ENCODE measurements at places on chromosomes 7 and 10.

GRCh38 chr7:155746188-155746587 is 66.1 kb downstream of the SHH start:
- no peak for DNase-seq

- no peak for DNase-seq
These were observed 265.1 kb upstream of the KLF14 start for GRCh38 chr7:130998993-130999602.

DNA sequence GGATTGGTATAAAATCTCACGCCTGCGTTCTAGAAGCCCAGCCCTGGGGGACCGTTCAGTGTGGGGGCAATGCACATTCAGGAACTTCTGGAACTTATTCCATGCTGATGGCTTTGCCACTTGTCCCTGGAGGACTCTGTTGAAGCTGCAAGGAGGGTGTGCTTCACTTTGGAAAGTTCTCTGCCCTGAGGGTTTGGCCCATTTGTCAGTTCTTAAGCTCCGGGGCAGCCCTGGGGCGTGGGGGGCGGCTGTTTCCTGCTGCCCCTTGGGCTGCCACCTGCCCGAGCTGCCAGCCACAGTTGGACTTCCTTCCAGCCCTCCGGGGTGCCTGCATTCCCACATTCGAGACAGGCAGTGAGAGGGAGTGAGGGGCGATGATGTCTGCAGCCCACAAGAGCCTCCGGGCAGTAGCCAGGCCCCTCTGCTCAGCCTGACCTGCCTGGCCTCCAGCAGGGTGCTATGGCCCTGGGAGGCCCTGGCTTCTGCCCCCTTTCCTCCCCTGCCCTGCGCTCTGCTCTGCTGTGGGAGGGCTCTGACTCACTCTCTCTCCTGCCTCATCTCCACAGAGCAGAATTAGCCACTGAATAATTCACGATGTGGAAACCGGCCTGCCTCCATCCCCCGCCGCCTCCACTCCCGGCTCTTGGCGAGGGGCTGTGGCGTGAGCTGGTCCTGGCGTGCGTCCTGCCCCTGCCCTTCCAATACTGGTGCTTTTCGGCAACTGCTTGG is 1.9 kb downstream of the TTYH3 start:
- DNase-seq: no peak

DNA sequence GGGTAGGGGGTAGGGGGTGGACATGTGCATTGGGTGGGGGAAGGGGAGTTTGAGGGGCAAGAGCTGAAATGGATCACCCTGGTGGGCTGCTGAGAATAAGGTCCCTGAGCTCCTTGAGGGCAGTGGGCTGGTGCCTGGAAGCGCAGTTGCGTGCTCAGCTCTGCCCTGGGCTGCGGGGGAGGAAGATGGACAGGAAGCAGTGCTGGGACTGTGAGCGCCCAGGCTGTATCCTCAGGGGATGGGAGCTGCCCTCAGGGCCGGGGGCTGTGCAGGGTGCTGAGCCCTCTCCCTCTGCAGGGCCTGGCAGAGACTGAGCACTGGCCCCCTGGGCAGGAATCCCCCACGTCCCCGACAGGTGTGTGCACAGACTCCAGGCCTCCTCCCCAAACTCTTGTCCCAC is 24.4 kb upstream of the ZNF467 start:
- DNase-seq: no peak

GRCh38 chr10:70782746-70783680 is 2.2 kb downstream of the TBATA start:
- no peak for DNase-seq

DNA sequence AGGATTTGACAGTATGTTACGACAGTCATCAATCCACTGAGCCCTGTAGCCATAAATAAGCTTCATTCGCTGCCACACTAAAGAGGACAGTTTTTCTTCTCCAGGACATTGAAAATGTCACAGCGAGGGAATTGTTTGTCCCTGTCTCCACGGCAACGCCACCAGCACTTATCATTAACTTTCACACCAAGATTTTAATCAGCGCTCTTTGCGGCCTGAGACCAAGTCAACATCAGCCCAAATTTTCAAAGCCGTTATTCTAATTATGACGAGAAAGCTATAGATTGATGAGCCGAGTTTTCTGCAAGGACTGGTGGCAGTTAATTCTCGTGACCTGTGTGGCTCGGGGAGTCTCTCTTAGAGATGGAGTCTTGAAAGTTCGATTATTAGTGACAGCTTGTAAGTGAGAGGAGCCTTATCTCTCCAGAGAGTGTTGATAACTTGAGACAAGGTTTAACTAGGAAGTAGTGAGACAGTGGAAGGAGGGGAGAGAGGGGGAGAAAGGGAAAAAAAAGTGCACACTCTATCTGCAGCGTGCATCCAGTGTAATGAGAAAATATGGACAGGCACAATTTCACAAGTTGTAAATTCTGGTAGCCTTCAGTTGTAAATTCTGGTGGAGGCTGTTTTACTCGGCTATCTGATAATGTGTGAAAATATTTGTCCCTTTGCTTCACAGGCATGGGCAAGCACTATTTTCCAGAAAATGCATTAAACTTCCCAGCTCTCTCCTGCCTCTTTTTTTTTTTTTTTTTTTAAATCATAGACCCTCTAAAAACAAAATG is 473.3 kb downstream of the LRMDA start:
- DNase-seq: no peak

- no peak for DNase-seq
These were observed 120.9 kb downstream of the DLG5 start for GRCh38 chr10:77805676-77806075.

DNA sequence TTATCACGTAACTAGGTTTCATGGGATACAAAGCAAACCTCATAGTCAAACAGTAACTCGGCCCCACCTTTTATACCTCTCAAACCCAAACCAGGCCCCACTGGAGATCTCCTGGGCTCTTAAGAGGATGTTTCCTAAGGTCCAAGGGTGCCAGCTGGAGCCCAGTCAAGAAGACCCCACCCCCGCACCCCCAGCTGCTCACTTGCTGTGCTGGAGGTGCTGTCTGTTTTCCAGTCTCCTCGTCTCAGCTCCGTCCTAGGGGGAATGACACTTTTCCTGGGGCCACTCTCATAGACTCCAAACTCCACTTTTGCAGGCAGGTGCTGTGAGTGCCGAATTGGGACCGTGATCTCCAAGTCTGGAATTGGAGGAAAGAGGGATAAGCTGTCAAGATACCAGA is 22.7 kb upstream of the TM9SF3 start:
- DNase-seq: no peak

GRCh38 chr10:3233486-3233990 is 61.0 kb upstream of the PITRM1 start:
- DNase-seq: no peak

DNA sequence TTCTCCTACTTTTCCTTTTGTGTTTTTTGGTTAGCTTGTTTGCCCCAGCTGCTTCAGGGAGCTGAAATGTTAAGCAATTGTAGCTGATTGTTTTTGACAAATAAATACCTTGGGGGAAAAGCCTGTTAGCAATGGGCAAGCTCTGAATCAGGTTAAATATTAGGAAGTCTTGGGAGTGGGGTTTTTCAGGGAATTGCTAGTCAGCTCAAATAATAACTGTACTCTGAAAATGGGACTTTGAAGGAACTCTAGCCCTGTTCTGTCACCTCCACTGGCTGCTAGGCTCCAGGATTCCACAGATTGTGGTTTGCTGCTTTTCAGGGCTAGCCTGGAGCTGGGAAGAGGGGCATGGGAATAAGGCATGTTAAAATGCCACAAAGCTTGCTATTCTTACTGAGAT is 39.5 kb downstream of the ADK start:
- DNase-seq: no peak

- peak; percentile 46 for DNase-seq
These were observed 55.5 kb upstream of the LHFPL3 start for GRCh38 chr7:104272767-104273384.

- DNase-seq: peak; percentile 28
These were observed 170.3 kb downstream of the PAXIP1 start for GRCh38 chr7:154832557-154833138.

- no peak for DNase-seq
These were observed 22.4 kb upstream of the SEMA3C start for GRCh38 chr7:80941208-80941758.

- no peak for DNase-seq
These were observed 82.3 kb downstream of the C10orf105 start for GRCh38 chr10:71637305-71637704.

DNA sequence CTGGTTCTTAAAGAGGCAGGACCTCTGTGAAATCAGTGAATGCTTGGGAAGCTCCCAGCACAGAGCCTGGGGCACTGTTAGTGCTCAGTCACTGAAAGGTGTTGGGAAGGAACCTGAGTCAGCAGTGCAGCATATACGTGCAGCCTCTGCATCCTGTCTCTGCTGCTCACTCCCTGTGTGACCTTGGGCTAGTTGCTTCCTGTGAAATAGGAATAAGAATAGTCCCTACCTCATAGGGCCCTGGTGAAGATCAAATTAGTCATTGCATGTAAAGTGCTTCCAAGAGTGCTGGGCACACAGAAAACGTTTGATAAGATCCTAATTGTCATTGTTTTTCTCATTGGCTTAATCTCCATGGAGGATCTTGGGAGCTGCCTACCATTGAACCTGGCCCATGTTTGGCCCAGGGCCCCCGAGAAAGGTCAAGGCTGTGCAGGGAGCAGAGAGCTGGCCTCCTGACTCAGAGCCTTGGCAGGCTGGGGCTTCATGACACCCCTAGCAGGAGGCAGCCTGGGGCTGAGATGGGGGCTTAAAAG is 73.3 kb upstream of the COL13A1 start:
- peak; percentile 38 for DNase-seq

- DNase-seq: no peak
These were observed 75.5 kb upstream of the TMEM248 start for GRCh38 chr7:66845379-66846095.

DNA sequence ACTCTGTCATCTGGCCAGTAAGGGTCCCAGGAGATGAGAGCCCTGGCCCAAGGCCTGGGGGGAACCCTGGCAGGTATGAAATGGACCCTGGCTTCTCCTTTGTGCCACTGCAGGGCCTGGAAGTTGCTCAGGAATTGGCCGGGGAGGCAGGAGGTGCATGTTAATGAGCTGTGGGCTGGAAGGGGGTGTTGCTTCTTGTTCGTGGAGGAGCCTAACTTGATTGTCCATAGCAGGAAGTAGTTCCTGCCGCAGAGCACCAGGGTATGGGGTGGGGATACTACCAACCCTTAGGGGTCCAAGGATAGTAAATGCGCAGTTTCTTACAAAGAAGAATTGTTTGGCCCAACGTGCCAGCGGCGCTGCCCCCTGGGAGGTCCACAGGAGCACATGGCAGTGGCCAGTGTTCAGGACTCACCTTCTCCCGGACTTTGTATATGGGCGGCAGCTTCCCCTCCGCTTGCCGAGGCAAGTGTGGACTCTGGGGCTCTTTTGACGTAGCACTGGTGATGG is 21.5 kb downstream of the TEX36 start:
- DNase-seq: peak; percentile 47

- DNase-seq: no peak
These were observed 456.4 kb downstream of the TNS3 start for GRCh38 chr7:47125529-47125928.

DNA sequence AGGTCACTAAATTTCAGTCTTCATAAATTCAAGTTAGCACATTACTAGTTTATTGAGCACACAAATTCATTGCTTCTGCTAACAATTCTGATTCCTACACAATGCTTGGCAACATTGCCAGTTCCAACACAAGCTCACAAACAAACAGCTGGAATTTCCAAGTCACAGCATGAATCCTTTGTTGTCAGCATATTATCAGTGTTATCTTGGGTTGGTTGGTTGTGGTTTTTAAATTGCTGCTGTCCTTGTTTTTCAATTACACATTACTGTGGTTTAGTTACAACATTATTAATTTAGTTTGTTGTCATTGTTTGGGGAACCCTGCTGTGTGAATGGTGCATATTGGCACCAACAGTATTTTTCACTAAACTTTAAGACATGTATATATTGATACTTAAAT is 86.0 kb upstream of the ARID5B start:
- no peak for DNase-seq

DNA sequence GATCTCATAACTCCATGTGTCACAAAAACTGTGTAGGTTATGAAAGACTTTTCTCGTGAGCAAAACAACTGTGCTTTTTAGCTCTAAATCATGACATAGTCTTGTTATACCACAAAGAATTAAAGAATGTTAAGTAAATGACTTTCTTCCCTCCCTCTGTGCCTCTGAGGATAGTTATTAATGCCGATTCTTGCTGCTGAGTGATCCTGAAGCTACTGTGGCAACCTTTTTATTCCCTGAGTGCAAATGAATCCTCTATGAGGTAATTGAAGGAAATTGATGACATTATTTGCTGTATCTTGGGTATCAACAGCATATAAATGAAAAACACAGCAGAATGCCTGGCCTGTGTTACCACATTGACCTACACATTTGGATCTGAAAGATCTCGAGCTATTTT is 142.2 kb upstream of the HDAC9 start:
- no peak for DNase-seq

GRCh38 chr10:79415736-79416577 is 29.5 kb downstream of the ZCCHC24 start:
- no peak for DNase-seq

DNA sequence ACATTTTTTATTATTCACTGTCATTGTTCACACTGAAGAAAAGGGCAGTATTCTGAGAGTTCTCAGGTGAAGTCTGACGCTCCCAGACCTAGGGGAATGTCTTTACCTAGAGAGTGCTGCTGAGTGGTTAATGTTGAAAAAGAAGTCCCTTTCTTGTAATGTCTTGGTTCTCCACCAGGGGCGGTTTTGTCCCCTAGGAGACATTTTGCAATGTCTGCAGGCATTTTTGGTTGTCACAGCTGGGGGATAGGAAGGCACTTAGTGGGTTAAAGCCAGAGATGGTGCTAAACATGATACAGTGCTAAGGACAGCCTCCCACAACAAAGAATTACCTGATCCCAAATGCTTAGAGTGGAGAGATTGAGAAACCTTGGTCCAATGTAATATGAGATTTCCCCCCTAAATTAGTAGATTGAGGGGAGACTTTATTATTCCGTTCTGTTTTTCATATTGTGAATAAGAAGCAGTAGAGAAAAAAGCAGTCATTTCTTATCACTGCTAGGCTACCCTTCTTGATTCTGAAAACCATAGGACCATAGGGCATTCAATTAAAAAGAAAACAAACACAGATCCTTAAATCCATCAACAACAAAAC is 13.1 kb downstream of the UMAD1 start:
- peak; percentile 61 for DNase-seq

GRCh38 chr10:14801723-14802122 is 27.0 kb upstream of the FAM107B start:
- no peak for DNase-seq

- DNase-seq: no peak
These were observed 164.5 kb upstream of the AGR3 start for GRCh38 chr7:17046259-17046658.

GRCh38 chr10:132492323-132493025 is 45.1 kb upstream of the INPP5A start:
- peak; percentile 3 for DNase-seq

DNA sequence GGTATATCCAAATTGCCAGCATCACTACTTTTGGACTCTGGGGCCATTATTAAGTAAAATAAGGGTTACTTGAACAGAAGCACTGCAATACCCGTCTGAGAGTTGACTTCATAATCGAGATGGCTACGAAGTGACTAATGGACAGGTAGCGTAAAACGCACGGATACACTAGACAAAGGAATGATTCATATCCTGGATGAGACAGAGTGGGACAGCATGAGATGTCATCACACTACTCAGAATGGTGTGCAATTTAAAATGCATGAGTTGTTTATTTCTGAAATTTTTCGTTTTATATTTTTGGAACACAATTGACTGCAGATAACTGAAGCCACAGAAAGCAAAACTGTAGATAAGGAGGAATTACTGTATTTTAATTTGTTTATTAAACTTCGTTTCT is 421.5 kb upstream of the LRGUK start:
- no peak for DNase-seq

- DNase-seq: peak; percentile 16
These were observed 12.0 kb downstream of the IFRD1 start for GRCh38 chr7:112462236-112462635.

- DNase-seq: no peak
These were observed 3.4 kb downstream of the DNMBP start for GRCh38 chr10:100006243-100006886.

Data from iPS-NIHi11 (cell line).